ENCODE measurements at places on chromosomes 2 and 18. TPM values are rescaled to one million over a fixed set of nuclear protein-coding genes. Genes with fewer than 3 reads are reported as not detected.
A peak's percentile ranks its signal among the peaks of the same experiment; 100 is the strongest.

GRCh38 chr2:233519787-233520611, 46.6 kb downstream of the USP40 start:
- no peak for DNase-seq
- H3K36me3 ChIP-seq, result peaks cover 3% of the 10 kb centered on the region
- H3K27me3 ChIP-seq, result no peaks in the 10 kb centered on the region
- no peaks in the 10 kb centered on the region for H3K4me1 ChIP-seq
- H3K27ac ChIP-seq, result no peak overlapping the region
- H3K4me3 ChIP-seq, result no peak overlapping the region

DNA sequence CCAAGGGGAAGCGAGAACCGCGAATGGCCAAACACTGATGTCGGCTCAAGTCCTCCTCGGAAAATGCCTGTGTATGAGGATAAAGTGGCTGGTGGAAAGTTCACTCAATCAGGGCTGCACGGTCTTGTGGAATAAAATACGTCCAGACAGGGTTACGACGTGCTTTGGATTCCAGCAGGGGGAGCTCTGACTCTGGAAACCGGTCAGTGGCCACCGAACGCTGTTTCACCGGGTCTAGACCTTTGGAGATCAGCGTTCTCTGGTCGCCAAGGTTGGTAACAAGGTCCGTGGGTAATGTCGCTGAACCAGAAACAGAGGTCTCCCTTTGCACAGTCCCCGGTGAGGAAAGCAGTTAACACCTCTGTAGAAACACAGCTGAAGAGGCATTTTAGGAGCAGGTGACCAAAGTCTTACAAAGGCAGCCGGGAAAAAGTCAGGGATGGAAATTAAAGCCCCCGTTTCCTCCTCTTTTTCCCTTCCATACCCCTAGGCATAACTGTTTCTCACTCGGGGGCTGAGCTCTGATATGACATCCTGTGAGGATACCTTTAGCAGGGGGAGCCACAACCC, 47.8 kb downstream of the CDCA7 start:
- peak; percentile 83 for DNase-seq
- H3K4me1 ChIP-seq, result no peaks in the 10 kb centered on the region
- no peak overlapping the region for H3K27ac ChIP-seq

- H3K4me3 ChIP-seq, result no peak overlapping the region
- no peak for DNase-seq
- H3K27ac ChIP-seq, result no peak overlapping the region
Observed at GRCh38 chr18:77339093-77339492, 89.4 kb downstream of the GALR1 start.

The SKOR2 gene
- polyA plus RNA-seq, result under 0.01 TPM

The CCDC195 gene
- polyA plus RNA-seq, result 0.07 TPM

DNA sequence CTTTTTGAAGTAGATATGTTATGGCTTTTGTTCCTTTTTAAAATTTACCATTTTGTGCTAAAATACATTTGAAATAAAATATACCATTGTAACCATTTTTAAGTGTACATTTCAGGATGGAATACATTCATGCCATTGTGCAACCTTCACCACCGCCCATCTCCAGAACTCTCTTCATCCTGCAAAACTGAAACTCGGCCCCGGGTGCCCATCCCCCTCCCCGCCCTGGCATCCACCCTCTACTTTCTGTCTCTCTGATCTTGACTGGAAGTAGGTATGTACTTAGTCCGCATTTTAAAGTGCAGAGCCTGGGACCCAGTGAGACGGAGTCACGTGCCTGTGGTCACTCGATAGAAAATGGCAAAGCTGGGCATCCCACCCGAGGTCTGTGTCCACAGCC, 45.6 kb downstream of the DIPK1C start:
- no peak overlapping the region for H3K4me3 ChIP-seq
- no peaks in the 10 kb centered on the region for H3K27me3 ChIP-seq
- H3K36me3 ChIP-seq, result no peaks in the 10 kb centered on the region
- H3K4me1 ChIP-seq, result peaks cover 16% of the 10 kb centered on the region

- no peaks in the 10 kb centered on the region for H3K4me1 ChIP-seq
- no peak overlapping the region for H3K4me3 ChIP-seq
- H3K27ac ChIP-seq, result no peak overlapping the region
- H3K36me3 ChIP-seq, result no peaks in the 10 kb centered on the region
- no peaks in the 10 kb centered on the region for H3K27me3 ChIP-seq
Observed at GRCh38 chr2:169384816-169385215, 22.5 kb upstream of the LRP2 start.

The SERPINB2 gene
- polyA plus RNA-seq, result 11.3 TPM

The CDH19 gene
- polyA plus RNA-seq, result 0.68 TPM

DNA sequence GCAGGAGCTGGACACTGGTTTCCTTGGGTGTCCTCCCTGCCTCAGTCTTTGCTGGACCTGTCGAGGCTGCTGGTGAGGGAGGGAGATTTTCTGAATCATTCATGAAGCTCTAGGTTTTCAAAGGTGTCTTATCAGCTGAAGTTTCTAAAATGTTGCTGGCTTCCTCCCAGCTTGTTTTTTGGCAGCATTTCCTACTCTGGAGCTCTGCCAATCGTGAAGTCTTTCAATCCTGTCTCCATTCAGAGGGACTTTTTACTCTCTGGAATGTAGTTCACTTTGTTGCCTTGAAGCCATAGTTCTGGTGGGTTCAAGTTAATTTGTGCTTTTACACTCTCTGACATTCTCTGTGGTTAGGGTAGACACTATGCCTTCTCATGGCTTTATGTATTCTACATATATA, 23.9 kb downstream of the SNTG2 start:
- no peaks in the 10 kb centered on the region for H3K27me3 ChIP-seq
- DNase-seq, result peak; percentile 46
- H3K27ac ChIP-seq, result peak overlapping the region; percentile 33
- no peaks in the 10 kb centered on the region for H3K36me3 ChIP-seq

DNA sequence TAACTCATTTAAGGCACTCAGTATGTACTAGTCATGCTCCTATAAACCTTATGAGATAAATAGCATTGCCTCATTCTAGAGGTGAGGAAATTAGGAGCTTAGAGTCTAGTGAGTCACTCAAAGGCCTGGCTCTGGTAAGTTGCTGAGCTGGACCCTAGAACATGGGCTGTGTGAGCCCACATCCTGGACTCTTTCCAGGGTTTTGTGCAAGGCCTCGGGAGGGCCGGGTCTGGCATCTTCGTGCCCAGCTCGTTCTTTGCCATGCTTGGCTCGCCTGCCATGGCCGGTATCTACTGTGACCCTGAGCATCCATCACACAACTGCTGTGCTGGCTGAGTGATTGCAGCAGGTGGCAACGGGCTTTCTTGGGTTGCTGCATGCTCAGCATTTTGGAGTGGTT, 168.0 kb downstream of the LPIN1 start:
- no peaks in the 10 kb centered on the region for H3K4me1 ChIP-seq
- H3K27me3 ChIP-seq, result no peaks in the 10 kb centered on the region
- no peaks in the 10 kb centered on the region for H3K36me3 ChIP-seq
- no peak overlapping the region for H3K27ac ChIP-seq
- no peak overlapping the region for H3K4me3 ChIP-seq

GRCh38 chr18:79200546-79201268, 131.5 kb downstream of the ATP9B start:
- H3K27me3 ChIP-seq, result no peaks in the 10 kb centered on the region
- no peak overlapping the region for H3K4me3 ChIP-seq
- H3K27ac ChIP-seq, result no peak overlapping the region
- no peaks in the 10 kb centered on the region for H3K4me1 ChIP-seq
- no peak for DNase-seq

GRCh38 chr18:37383036-37383785, 182.4 kb downstream of the CELF4 start:
- H3K4me3 ChIP-seq, result no peak overlapping the region
- H3K4me1 ChIP-seq, result no peaks in the 10 kb centered on the region
- H3K36me3 ChIP-seq, result no peaks in the 10 kb centered on the region

- no peak overlapping the region for H3K4me3 ChIP-seq
- peak overlapping the region; percentile 96 for H3K27ac ChIP-seq
- no peak for DNase-seq
Observed at GRCh38 chr18:13440277-13441248, 222.0 kb downstream of the LDLRAD4 start.

The LBX2 gene
- 0.89 TPM for polyA plus RNA-seq

The FAM161A gene
- polyA plus RNA-seq, result 4.0 TPM

- H3K27ac ChIP-seq, result no peak overlapping the region
- H3K36me3 ChIP-seq, result no peaks in the 10 kb centered on the region
- H3K27me3 ChIP-seq, result peaks cover 73% of the 10 kb centered on the region
- peak overlapping the region; percentile 60 for H3K4me3 ChIP-seq
- H3K4me1 ChIP-seq, result peaks cover 7% of the 10 kb centered on the region
- DNase-seq, result no peak
Observed at GRCh38 chr2:118223992-118224894, 136.0 kb downstream of the INSIG2 start.

The CHRNG gene
- polyA plus RNA-seq, result 0.48 TPM

DNA sequence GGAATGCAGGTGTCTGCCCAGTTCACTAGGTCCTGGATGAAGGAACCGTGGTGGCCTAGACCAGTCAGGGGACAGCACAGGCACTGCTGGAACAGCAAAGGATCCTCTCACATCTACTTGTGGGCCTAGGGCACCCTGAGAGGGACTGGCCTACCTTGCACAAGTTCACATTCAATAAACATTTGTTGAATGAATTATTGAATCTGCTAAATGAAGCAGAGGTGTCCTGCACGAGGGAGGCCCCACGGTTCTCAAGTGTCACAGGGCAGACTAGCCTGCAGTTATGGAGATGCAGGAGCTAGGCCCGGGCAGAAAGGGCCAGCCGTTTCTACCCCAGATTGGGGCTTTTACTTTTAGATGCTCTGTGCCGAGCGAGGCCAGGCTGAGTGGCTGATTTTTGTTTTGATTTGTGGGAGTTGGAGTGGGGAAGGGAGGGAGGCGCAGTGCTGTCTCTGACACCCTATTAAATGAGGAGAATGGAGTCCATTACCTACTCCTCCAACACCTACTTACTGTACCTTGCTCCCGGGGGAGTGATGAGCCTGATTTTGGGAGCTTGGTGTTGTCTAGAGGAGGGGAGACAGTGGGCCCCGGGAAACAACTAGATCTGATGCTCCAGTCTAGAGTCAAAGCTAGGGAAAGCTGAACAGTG, 18.4 kb downstream of the SH2D6 start:
- H3K36me3 ChIP-seq, result no peaks in the 10 kb centered on the region
- DNase-seq, result no peak
- H3K27ac ChIP-seq, result peak overlapping the region; percentile 79
- no peaks in the 10 kb centered on the region for H3K27me3 ChIP-seq

DNA sequence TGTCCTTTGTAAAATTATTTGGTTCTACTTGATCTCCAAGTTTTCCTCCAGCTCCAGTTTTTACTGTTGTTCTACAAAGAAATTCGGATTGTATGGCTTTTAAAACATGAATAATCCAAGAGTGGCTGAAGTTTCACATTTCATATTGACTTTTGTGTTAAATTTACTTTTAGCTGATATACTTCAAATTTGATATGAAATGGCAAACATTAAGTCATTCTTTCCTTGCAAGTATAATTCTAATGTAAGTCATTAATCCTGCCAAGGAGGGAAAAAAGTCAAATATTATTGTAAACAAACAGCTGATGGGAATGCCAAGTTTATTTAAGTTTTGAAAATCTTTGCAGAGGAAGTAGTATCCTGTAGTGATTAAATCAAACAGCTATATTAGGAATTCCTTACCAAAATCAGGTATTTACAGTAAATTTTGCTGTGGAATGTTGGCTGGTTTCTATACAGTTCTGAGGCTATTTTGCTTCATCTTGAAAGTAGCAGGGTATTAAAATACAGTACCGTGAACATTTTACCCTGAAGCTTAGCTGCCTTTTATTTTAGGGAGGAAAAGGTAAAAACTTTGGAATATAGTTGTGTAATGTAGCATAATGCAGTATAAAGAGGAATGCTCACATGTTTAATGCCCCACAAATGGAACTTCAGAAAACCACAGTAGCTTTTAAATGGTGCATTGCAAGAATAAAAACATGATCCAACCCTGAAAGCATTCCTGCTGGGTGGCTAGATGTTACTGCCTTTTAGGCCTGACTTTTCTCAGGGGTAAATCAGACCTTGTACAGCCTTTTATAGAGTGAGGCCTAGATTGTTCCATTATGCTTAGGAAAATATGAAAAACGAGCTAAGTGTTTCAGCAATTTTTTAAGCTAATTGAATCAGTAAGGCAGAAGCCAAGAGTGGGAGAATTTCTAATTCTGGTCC, 62.7 kb upstream of the NT5C1B start:
- H3K36me3 ChIP-seq, result no peaks in the 10 kb centered on the region
- H3K27ac ChIP-seq, result no peak overlapping the region
- DNase-seq, result no peak
- H3K4me3 ChIP-seq, result no peak overlapping the region

The ASPRV1 gene
- polyA plus RNA-seq, result 7.1 TPM

- no peaks in the 10 kb centered on the region for H3K4me1 ChIP-seq
- H3K36me3 ChIP-seq, result no peaks in the 10 kb centered on the region
- H3K27ac ChIP-seq, result no peak overlapping the region
- no peak overlapping the region for H3K4me3 ChIP-seq
Observed at GRCh38 chr2:53631313-53632125, 136.1 kb upstream of the CHAC2 start.

The OTOF gene
- 0.71 TPM for polyA plus RNA-seq

DNA sequence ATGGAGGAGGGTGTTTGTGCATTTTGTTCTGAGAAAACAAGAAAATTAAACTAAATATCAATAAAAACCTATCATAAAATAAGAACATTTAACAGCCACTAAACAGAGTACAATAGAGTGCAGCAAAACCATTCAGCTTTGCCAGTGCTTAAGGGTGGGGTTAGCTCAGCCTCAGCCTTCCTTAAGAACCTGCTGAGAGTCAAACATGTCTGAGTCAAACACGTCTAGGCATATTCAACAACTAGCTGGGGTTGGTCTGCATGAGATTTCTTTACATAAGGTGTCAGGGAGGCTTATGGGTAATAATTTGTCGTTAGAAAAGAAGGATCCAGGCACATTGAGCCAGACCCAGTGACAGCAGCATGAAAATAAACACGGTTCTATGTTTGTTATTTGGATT, 298.2 kb downstream of the SP3 start:
- H3K4me3 ChIP-seq, result no peak overlapping the region
- no peak for DNase-seq
- H3K36me3 ChIP-seq, result no peaks in the 10 kb centered on the region
- no peak overlapping the region for H3K27ac ChIP-seq

DNA sequence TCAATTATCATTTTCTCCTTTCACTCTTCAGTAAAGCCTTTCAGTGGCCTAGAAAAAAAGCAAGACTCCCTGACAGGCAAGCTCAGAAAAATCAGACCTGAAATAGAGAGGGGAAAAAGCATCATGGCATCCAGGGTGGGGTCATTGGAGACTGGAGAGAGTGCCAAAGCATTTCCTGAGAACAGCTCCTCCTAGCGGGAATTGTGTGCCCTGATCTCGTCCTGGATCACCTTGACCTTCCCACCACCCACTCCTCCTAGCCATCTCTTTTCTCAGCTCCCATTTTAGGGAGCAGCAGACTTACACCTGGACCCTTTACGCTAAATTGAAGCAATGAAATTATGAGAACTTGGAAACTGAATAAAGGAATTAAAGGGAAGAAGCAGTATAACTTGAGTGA, 176.6 kb downstream of the VWC2L start:
- DNase-seq, result peak; percentile 7
- H3K27ac ChIP-seq, result no peak overlapping the region
- no peaks in the 10 kb centered on the region for H3K4me1 ChIP-seq
- H3K36me3 ChIP-seq, result no peaks in the 10 kb centered on the region
